Cortex of kidney (tissue), 1 donor: ENCODE measurements at places on chromosomes 12 and 14.

- DNase-seq, result no peak
Observed at GRCh38 chr14:99317231-99318090, 45.5 kb upstream of the BCL11B start.

DNA sequence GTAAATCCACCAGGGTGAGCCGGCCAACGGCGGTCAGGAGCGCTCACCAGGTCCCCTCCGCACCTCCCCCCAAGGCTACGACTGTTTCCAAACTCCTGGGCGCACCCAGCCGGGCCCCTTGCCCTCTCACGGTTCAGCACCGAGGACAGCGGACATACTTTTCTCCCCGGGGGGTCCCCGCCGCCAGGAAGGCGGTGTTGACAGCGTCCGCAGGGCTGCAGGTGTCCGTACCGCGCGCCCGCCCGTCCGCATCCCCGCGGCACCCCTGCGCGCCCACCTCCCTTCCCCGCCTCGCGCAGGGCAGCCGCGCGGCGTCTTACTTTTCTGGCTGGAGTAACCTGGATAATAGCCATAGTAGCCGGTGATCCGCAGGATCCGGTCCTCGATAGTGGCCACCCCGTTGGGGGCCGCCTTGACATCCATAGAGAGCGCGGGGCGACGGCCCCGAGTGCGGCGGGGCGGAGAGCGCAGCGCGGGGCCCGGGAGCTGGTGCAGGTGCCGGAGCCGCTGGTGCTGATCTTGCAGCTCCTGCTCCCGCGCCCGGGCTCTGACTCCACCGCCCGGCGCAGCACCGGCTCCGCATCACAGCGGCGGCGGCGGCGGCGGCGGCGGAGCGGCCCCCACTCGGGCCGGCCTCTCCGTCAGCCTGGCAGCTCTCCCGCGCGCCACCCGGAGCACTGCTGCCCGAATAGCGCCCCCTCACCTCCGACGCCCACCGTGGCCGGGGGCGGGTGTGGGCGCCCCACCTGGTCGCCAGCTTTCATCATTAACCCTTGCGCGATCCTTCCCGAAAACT lies at the start of gene SLC35F4:
TSS of gene SLC35F4 (minus strand) at position 690 of the 796 bp plus-strand sequence.
- DNase-seq, result no peak

DNA sequence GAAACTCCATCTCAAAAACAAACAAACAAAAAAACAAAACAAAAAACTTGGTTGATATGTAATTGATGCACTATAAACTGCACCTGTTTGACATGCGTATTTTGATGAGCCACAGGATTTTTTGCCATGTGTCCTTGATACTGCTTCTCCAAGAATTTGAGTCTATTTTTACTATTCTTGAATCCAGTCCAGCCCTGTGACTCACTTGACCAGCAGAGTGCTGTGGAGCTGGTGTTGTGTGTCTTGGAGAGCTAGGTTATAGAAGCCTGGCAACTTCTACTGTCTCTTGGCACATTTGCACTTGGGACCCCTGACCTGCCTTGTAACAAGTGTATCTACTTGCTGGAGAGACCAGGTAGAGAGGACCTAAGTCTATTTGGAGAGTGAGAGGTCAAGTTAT lies 52.0 kb downstream of the KLRG1 start:
- no peak for DNase-seq

GRCh38 chr12:110023059-110023980 lies 24.1 kb downstream of the ANKRD13A start:
- DNase-seq, result no peak

DNA sequence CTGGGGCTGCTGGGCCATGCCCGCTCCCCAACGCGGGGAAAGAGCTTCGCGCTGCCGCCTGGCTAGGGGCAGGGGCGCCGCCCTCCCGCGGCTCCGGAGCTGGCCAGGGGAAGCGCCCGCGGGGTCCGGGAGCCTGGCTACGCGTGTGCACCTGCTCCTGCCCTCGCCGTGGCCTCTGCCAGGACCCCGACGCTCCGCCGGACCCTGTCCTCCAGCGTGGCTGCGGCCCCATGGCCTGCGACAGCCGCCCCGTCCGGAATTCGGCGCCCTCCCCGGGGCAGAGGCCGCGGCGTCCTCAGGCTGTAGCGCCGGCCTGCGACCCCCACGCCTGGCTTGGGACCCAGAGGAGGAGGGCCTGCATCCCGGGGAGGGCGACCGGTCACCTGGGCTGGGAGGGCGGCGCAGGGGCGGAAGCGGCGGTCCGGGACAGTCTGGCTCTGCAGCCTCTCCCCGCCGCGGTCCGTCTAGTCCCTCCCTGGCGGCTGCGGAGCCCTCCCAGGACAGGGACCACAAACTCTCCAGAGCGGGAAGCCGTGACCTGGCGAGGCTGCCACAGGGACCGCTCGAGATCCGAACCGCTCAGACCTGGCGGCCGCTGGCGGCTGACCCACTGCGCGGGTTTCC lies 85.6 kb downstream of the ALG10 start:
- DNase-seq, result no peak

- DNase-seq, result no peak
Observed at GRCh38 chr12:71594214-71594948, 69.3 kb downstream of the ZFC3H1 start.

GRCh38 chr12:78698747-78699146 lies 165.8 kb upstream of the SYT1 start:
- no peak for DNase-seq

DNA sequence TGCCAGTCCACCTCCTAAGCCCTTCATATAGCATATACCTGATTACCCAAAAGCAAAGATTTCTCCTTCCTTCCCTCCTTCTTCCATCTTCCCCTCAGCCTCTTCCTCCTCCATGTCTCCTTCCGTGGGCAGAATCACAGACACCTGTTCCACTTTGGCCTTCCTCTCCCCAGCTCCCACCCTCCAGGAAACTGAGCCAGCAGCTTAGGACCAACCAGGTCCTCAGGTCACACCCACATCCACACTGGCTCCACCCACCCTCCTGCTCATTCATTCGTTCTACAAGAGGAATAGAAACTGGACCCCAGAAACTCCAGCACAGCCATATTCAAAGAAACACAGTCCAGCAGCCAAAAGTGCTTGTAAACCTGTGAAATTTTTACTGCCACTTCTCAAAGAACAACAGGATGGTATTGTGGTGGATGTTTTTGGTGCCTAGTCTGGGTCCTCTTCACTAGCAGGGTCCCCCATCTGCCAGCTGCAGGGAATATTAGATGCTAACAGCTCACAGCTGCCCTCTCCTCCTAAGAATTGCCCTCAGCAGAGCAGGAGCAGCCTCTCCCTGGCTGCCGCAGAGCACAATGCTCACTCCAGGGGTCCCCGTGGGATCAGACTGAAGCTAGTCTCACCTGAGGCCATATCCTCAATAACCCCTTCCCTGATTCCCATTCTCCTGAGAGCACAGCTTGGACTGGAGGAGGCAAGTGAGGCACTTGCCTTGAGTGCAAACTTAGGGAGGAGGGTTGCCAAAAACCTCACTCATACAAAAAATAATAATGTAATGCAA lies 18.4 kb downstream of the CMKLR1 start:
- DNase-seq, result no peak
